ENCODE measurements at places on chromosomes 7 and 10.

DNA sequence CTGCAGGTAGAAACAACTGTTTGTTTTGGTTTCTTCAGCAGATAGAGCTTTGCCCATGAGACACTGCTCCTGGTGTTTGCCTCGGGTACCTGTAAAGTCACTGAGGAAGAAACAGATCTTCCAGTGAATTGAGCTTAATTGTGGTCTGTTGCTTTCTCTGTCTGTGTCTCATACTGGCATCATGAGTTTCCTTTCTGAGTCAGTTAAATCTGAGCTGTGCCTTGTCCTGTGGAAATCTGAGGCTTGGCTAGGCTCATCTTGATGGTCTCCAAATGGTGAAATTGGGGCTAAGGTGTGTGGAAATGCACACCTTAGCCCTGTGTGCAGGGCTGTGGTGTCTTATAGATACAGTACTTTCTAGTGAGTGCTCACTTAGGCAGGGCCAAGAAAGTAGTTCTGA is 67.4 kb downstream of the GBF1 start:
- DNase-seq: no peak

DNA sequence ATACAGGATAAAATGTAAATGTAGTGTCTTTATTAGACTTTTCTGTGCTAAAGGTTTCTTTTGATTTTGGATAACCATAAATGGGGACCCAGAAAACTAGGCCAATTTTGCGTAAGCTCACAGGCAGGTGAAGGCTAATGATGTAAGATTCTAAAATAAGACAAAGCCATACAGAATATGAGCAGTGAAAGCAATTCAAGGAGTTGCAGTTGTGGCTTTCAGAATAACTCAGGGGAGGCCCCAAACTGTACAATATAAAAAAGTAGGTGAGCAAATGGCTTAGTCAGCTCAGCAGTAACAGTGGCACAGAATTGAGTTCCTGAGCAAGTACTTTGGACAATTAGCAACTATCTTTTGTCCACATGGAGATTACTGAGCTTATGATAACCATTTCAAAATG is 81.7 kb upstream of the NRP1 start:
- no peak for DNase-seq

- DNase-seq: no peak
These were observed 59.3 kb upstream of the ECHDC3 start for GRCh38 chr10:11682851-11683250.

GRCh38 chr7:133650069-133650468 is 397.2 kb downstream of the EXOC4 start:
- no peak for DNase-seq

DNA sequence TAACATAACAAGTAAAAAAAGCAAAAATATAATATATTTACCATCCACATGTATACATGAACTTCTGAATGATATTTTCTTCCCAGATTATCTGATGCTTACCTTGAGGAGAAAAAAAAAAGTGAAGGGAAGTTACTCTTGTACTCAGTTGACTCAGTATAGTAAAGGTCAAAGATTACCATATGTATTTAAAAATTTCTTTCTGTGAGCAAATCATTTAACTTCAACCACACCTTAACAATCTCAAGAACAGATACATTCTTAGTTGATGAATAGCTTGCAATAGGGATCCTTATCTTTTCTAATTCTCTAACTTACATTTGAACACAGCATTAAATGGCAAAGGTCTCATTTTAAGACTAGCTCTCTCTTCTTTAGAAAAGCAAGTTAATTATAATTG is 29.8 kb downstream of the PRR15 start:
- no peak for DNase-seq

GRCh38 chr10:93261961-93262610 is 188.4 kb downstream of the CYP26A1 start:
- no peak for DNase-seq

DNA sequence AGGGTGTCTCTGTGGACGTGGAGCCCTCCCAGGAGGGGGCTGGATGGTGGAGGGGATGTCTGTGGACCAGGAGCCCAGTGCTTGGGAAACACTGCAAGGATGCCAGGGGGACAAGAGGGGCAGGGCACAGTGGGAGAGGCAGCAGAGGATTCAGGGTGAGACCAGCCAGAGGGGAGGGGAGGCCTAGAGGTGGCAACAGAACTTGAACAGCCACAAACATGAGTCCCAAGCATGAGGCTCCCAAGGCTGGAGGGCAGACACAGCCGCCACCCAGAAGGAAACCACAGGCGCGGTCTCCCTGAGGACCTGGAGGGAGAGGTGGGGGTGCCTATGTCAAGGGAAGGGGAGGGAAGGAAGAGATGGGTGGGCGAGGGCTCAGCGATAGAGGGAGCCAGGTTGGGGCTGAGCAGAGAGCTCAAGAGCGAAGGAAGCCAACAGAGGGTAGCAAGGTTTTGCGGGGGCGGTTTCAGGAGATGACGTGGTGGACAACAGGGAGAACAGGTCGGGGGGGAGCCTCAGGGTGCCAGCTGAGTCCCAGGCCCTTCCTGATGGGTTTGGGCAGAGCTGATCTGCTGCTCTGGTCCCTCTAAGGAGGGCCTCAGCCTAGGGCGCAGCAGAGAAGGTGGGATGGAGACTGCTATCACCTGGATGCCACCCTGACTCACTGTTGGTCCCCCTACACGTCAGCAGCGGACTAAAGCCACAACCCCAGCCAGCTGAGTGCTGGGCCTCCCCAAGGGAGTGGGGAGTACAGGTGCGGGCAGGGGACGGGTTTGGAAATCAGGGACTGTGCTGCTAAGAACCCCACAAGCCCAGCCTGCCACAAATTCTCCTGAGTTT is 6.7 kb upstream of the PILRA start:
- no peak for DNase-seq

DNA sequence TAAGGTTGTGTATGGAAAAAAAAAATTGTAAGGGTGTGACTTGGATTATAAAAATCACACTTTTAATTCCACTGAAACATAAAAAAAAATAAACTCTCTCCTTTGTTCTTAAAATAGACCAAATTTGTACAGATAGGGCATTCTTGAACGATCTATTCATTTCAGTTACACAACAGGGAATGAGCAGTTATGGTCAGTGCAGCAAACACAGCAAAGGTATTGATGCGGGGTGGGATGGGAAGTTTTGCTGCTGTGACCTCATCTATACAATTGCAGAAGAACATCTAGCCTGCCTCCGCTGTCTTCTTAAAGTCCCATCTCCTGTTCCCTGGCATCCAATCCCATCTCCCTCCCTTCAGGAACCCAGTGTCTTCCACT is 580.2 kb downstream of the SUGCT start:
- DNase-seq: no peak

DNA sequence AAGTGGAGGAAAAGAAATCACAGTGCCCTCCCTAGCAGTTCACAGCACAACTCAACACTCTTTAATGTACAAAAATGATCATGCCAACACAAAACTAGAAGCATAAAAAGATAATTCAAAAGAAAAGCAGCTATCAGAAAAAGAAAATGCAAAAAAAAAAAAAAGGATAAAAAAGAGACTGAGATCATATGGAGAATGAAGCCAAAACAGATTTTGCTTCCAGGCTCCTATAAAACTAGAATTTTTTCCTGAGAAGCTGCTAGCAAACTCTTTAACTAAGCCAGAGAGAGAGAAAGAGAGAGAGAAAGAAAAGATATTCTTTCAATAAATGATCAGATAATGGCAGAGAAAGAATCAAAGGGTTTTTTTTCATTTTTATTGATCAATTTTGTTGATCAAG is 288.0 kb upstream of the ANKRD30A start:
- no peak for DNase-seq

All from NCI-H187 (cell line).